ENCODE measurements at places on chromosomes 2 and 18. TPM values are rescaled to one million over a fixed set of nuclear protein-coding genes. Genes with fewer than 3 reads are reported as not detected.
A peak's percentile ranks its signal among the peaks of the same experiment; 100 is the strongest.

GRCh38 chr2:168632709-168633121, 169.7 kb upstream of the NOSTRIN start:
- H3K36me3 ChIP-seq = no peaks in the 10 kb centered on the region
- no peak for DNase-seq
- no peaks in the 10 kb centered on the region for H3K27me3 ChIP-seq
- H3K4me1 ChIP-seq = peaks cover 18% of the 10 kb centered on the region
- no peak overlapping the region for H3K4me3 ChIP-seq

Gene LYPD6B
- total RNA-seq = not detected

DNA sequence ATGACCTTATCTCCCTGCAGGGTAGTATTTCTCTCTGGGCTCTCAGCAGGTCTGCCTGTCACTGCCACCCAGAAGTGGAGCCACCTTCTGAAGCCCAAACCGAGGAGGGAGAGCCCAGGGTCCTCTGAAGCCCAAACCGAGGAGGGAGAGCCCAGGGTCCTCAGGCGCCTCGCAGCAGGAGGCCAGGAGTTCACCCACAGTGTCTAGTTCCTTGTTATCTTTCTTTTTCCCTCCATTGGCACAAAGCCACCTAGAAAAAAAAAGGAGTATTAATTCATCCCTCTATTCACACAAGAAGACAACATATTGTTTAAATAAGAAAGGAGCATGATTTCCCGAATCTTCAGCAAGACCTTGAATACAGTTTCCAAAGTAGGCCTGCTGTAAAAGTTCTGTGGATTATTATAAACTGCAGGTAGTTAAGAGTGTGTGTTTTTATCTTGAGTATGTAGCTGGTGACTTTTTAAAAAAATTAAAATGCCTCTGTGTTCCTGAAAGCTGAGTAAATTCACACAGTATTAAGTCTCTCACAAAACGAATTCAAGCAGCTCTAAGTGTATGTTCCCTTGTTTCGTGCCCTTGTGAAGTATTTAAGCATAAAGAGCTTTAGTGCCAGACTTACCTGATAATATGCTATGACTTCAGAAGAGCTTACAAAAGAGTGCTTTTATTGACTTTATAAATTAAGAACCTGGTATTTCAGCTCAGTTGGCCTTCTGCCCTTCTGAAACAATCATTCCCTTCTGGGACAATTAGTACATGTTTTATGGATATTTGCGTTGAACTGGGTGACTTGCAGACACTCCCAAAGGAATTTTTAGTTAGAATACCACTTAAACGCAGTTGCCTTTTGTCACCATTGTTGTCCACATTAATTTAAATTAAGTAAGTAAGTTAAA, 11.7 kb upstream of the GRHL1 start:
- no peak overlapping the region for H3K27ac ChIP-seq
- no peaks in the 10 kb centered on the region for H3K36me3 ChIP-seq
- H3K4me1 ChIP-seq = no peaks in the 10 kb centered on the region
- H3K27me3 ChIP-seq = peaks cover 7% of the 10 kb centered on the region
- no peak overlapping the region for H3K4me3 ChIP-seq

- H3K27me3 ChIP-seq = peaks cover 5% of the 10 kb centered on the region
- H3K4me1 ChIP-seq = peaks cover 34% of the 10 kb centered on the region
- DNase-seq = peak; percentile 79
- H3K4me3 ChIP-seq = peak within 1 kb of the TSS; percentile 90
- H3K27ac ChIP-seq = peak within 1 kb of the TSS; percentile 93
- H3K36me3 ChIP-seq = no peaks in the 10 kb centered on the region
These were observed at the start of gene TLK1 for GRCh38 chr2:171160119-171160955. TSS of gene TLK1 (minus strand) at chr2:171160893. CDS start at chr2:171160428, 465 bp downstream.

DNA sequence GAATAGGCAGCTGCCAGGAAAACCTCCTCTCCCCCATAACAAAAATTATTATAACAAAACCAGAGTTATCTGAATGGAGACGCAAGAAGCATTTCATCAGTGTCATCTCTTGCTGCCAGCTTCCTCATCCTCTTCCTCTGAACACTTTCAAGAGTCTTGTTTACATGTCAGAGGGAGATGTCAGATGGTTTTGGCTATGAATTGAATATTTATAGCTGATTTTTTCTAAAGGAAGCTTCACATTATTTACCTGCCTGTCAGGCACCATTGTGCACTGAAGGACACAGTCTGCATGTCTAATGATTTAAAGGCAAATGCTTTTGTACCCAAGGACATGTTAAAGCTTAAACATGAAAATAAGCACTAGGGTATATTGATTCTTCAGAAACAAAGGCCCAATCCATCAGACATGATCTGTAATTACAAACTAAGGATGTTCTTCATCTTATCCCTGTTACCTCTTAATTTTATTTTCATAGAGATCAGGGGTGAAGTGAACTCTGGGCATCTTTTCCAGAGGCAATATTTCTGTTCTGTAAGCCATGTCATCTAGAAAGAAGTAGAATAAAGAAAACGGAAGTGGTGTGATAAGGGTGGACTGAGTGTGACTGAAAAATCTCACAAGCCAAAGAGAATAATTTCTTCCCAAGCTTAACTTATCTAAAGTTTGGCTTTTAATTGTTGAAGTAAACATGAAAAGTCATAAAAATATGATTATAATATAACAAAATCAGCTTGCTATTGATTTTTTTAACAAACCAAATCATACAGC, 168.7 kb downstream of the ANKRD44 start:
- no peaks in the 10 kb centered on the region for H3K27me3 ChIP-seq
- peak overlapping the region; percentile 54 for H3K4me3 ChIP-seq
- no peak for DNase-seq

Gene OSR1
- total RNA-seq = not detected

GRCh38 chr2:41830600-41830999, 217.2 kb upstream of the PKDCC start:
- no peak overlapping the region for H3K4me3 ChIP-seq
- H3K27ac ChIP-seq = no peak overlapping the region
- no peak for DNase-seq
- H3K4me1 ChIP-seq = no peaks in the 10 kb centered on the region
- H3K27me3 ChIP-seq = peaks cover 32% of the 10 kb centered on the region

Data from natural killer cell treated with Interleukin-12 subunit alpha and Interleukin-12 subunit beta and Interleukin-15 and Interleukin-18, amount 100 ng/mL, for 72 hours (primary cell).